AG20443 (cell line): ENCODE measurements at places on chromosomes 6 and 20.

DNA sequence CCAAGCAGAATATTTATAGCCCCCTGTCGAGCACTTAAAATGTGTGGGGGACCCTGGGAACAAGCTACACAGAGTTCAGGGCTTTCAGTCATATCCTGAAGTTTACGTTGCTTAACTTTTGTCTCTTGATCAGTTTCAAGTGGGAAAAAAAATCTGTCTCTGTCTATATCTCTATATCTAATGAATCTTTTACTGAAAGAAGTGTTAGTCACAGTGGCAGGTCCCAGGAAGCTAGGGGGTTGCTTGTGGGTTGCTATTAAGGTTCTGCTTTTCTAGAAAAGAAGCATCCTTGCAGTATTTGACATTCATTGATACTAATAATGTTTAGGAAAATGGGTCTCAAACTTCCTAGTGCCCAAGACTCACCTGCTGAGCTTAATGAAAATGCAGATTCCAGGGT lies 76.7 kb upstream of the CLDN20 start:
- no peak for DNase-seq

GRCh38 chr20:21534453-21534852 lies 20.6 kb upstream of the NKX2-2 start:
- DNase-seq, result no peak

GRCh38 chr6:139439349-139439748 lies 64.9 kb upstream of the CITED2 start:
- no peak for DNase-seq

- DNase-seq, result no peak
Measured at GRCh38 chr6:168369786-168370185, 50.2 kb upstream of the DACT2 start.

DNA sequence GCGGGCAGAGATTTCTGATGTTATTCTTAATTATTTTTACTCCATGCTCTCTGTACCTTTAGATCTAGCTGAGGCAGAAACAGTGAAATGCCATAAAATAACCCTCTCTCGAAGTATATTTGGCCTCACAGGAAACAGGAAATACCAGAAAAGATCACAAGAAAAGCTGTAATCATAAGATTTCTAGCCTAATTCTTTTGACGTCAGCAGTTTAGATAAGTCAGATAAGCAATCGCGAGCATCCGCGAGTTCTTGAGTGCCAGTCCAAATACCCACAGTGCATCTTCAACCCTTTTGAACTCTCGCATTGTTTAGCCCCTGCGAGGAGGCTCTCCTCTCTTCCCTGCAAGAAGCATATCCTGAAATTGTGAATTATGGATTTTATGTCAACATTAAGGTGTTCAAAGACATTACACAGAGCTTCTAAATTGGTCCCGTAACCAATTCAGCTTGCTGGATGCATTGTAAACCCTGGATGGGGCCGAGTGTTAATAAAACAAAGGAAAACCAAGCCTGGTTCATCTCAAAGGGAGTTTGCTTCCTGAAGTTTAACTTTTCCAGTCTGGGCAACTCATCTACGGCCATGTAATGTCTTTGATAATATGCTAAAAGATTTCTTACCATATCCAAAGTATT lies 198.9 kb downstream of the MTFR2 start:
- DNase-seq, result no peak

GRCh38 chr6:39770446-39770845 lies 21.7 kb upstream of the DAAM2 start:
- no peak for DNase-seq

GRCh38 chr20:4418141-4418540 lies 303.6 kb upstream of the PRND start:
- no peak for DNase-seq

DNA sequence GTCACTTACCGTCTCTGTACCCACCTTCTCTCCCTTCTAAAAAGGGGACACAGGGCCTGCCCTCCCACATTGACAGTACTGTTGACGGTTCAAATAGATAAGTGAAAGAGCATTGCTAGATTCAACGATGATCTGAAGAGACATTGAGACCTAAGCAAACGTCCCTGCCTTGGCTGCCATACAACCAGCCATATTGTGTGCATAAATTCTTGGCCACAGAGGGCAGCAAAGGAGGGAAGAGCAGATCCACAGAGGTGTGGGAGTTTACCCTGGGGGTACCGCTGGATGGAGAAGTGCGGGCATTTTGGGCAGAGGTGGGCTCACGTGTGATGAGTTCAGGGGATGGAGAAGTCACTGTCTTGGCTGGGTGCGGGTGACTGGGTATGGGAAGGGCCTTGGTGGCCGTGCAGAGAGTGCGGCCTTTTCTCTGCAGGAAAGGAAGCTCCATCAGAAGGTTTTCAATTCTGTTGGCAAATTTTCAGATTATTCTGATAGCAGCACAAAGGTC lies 85.6 kb downstream of the POPDC3 start:
- no peak for DNase-seq

DNA sequence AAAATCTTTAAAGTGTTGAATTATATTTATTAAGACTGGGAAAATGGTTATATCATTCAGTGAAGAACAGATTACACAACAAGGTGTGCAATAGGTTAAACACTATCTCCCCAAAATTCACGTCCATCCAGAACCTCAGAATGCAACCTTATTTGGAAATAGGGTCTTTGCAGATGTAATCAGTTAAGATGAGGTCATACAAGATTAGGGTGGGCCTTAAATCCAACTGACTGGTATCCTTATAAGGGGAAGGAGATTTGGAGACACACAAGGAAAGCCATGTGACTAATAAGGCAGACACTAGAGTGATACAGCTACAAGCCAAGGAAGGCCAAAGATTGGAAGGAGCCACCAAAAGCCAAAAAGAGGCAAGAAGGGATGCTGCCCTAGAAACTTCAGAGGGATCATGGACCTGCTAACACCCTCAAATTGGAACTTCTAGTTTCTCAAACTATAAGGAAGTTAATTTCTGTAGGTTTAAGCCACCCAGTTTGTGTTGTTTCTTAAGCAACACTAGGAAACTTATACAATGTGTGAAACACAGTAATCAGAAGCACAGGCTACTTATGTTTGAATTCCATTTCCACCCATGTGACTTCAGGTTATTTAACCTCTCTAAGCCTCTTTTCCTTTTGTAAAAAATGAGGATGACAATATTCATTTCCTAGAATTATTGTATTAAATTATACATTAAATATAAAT lies 16.9 kb downstream of the ILRUN start:
- DNase-seq, result no peak

- DNase-seq, result no peak
Measured at GRCh38 chr6:122564230-122564629, 46.0 kb upstream of the PKIB start.

GRCh38 chr6:160085226-160085625 lies 36.4 kb upstream of the SLC22A1 start:
- no peak for DNase-seq

GRCh38 chr6:100704961-100705360 lies 176.2 kb downstream of the ASCC3 start:
- DNase-seq, result no peak

- no peak for DNase-seq
Measured at GRCh38 chr20:49699200-49699992, 14.3 kb downstream of the B4GALT5 start.
